Dorsolateral prefrontal cortex (tissue), 122 donors: ENCODE measurements at places on chromosomes 2 and 18.

DNA sequence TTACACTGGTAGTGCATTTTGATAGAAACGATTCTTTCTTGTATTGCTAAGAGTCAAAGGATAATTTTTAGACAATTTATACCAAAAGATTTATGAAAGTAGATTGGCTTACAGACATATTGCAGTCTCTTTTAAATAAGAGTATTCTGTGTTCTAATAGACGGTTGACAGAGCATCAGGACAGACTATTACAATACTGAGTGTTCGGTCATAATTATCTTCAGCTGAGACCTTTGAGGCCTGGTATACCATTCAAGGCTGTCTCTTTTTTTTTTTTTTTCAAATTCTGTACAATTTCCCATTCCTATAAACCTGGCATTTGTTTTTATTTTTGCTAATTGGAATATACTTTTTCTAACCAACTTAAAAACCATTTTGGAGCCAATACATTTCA is 140.6 kb upstream of the NOSTRIN start:
- DNase-seq = no peak

GRCh38 chr2:216012133-216012829 is 1.1 kb downstream of the MREG start:
- peak; percentile 44 for DNase-seq

- DNase-seq = no peak
Measured at GRCh38 chr2:62197925-62198633, 2.2 kb downstream of the B3GNT2 start.

DNA sequence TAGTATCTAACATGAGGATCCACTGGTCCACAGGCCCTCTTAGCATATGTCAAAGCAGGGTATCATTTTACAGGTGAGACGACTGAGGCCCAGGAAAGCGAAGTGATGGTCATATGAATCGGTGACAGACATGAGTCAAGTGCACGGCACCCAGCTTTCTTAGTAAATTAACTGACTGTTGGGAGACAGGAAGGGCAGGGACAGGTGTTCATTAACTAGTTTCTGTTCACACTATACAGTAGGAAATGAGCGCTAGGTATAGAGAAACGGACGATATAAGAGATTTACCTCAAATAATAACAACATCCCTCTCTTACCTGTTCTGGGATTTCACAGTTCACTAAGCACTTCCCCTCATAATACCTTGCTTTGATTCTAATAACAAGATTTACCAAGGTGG is 1.7 kb upstream of the SMARCAL1 start:
- no peak for DNase-seq

DNA sequence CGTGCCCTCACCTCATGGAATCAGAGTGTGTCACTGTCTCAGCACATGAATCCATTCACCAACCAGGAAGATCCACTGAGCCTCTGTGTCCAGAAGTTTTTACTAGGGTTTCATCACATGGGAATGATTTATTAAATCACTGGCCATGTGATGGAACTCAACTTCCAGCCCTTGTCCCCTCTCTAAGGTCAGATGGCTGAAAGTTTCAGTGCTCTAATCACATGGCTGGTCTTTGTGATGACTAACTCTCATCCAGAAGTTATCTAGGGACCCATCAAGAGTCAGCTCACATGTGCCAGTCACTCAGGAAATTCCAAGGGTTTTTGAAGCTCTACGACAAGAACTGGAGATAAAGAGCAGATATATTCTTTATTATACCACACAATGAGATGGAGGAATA is 140.5 kb upstream of the GYPC start:
- no peak for DNase-seq

- no peak for DNase-seq
Measured at GRCh38 chr2:9099341-9099751, 95.9 kb upstream of the MBOAT2 start.

GRCh38 chr2:85472261-85472660 is 53.7 kb downstream of the SH2D6 start:
- DNase-seq = no peak

DNA sequence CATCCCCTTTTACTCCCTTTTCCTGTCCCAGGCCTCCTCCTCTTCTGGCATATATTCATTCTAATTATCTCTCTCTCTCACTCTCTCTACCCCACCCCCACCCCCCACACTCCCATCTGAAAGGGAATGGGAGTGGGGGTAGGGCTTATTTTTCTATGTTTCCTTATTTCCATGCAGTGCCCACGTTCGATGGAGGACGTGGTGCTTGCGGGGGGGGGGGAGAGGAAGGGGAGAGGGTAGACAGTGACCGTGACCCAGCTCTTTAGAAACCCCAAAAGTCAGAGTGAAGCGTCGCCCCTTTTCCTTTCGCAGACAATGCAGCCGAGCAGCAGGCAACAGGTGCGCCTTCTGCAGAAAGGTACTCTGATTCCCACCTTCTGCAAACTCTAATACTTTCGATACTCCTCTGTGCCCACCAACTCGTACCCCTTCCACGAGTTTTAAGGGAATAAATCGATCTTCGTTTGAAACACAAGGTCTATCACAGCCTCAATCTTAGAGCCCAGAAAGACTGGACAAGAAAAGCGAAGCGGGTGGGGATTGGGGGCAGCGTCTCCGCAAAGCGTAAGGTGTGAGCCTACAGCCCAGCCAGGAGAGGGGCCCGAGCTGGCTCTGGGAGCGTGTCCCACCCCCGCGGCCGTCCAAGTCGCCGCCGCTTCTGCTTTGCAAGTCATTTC is 891 bp upstream of the NR4A2 start:
- DNase-seq = no peak

DNA sequence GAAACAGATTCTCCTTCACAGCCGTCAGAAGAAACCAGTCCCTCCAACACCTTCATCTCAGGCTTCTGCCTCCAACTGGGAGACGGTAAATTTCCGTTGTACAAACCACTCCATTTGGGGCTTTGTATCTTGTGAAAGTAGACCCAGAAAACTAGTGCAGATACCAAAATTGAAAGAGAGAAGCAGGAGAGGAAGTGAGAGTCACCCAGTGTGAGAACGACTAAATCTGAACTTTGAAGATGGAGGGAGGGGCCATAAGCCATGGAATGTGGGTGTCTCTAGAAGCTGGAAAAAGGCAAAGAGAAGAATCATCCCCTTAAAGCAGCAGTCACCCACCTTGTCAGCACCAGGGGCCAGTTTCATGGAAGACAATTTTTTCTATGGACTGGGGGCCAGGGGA is 88.3 kb upstream of the LRATD1 start:
- DNase-seq = no peak
